A549 treated with Mapracorat at 1 μM for 4 hours (cell line): ENCODE measurements at places on chromosomes 12 and 14. TPM values are rescaled to one million over a fixed set of nuclear protein-coding genes. Genes with fewer than 3 reads are reported as not detected.

CFAP251 gene
- total RNA-seq, result 0.96 to 1.7 TPM (median 1.5 TPM) in 5 replicates

SLCO1C1 gene
- total RNA-seq, result 0.12 TPM in 1 of 5 replicates, not detected in the others

SLC38A4 gene
- 0.04 to 0.17 TPM (median 0.08 TPM) in 5 replicates for total RNA-seq

LRRC9 gene
- not detected in 5 replicates for total RNA-seq

IFNG-AS1 gene
- not detected in 5 replicates for total RNA-seq

NUP107 gene
- 55.4 to 70.1 TPM (median 65.9 TPM) in 5 replicates for total RNA-seq

RASSF9 gene
- 0.74 to 1.0 TPM (median 0.93 TPM) in 5 replicates for total RNA-seq

PLXNC1 gene
- 0.03 to 0.23 TPM (median 0.11 TPM) in 5 replicates for total RNA-seq

AICDA gene
- total RNA-seq, result 0.07 to 0.48 TPM (median 0.14 TPM) in 5 replicates

SMAGP gene
- 25.3 to 26.0 TPM (median 25.8 TPM) in 5 replicates for total RNA-seq

SYCP3 gene
- total RNA-seq, result not detected in 5 replicates

INHBC gene
- total RNA-seq, result not detected in 5 replicates

ACOT6 gene
- not detected in 5 replicates for total RNA-seq

SERPINA10 gene
- not detected in 5 replicates for total RNA-seq

SRRM4 gene
- total RNA-seq, result not detected in 5 replicates

PPP1R3E gene
- total RNA-seq, result 2.8 to 4.6 TPM (median 4.0 TPM) in 5 replicates

STRAP gene
- 189 to 194 TPM (median 193 TPM) in 5 replicates for total RNA-seq

ZCCHC8 gene
- 22.5 to 23.9 TPM (median 22.9 TPM) in 5 replicates for total RNA-seq

TAS2R31 gene
- total RNA-seq, result 0.17 to 0.27 TPM in 2 of 5 replicates, not detected in the others

SLC17A8 gene
- total RNA-seq, result 0.03 TPM in 1 of 5 replicates, not detected in the others

SMOC1 gene
- total RNA-seq, result 14.9 to 22.8 TPM (median 17.4 TPM) in 5 replicates

PDE3A gene
- 2.3 to 3.9 TPM (median 3.1 TPM) in 5 replicates for total RNA-seq

TAS2R46 gene
- total RNA-seq, result not detected in 5 replicates
